ENCODE measurements at places on chromosomes 2 and 18. TPM values are rescaled to one million over a fixed set of nuclear protein-coding genes. Genes with fewer than 3 reads are reported as not detected.

GRCh38 chr2:217289907-217290280 is 430.0 kb upstream of the TNP1 start:
- DNase-seq, result no peak
- no peak overlapping the region for H3K27ac ChIP-seq
- no peak overlapping the region for H3K4me3 ChIP-seq
- no peaks in the 10 kb centered on the region for H3K4me1 ChIP-seq

DNA sequence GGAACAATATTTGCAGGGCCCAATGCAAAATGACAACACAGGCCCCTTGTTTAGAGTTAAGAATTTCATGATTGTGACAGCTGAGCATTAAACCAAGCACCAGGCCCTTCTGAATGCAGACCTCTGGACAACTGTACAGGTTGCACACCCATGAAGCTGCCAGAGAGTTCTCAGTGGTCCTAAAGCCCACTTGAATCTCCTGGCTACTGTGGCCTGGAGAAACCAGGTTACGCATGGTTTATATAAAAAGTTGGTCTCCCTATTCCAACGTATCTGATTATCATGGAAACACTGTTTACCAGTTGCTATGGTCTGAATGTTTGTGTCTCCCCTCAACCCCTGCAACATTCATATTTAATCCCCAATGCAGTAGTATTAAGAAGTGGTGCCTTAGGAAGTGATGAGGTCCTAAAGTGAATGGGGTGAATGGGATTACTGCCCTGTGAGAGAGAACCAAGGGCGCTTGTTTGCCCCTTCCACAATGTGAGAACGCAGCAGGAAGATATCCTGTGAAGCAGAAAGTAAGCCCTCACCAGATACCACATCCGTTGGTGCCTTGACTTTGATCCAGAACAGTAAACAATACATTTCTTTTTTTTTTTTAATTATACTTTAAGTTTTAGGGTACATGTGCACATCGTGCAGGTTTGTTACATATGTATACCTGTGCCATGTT is 48.0 kb upstream of the ANXA4 start:
- H3K27me3 ChIP-seq, result no peaks in the 10 kb centered on the region
- no peak for DNase-seq
- H3K4me1 ChIP-seq, result peaks cover 2% of the 10 kb centered on the region

The FAHD2A gene
- total RNA-seq, result 23.3 TPM

The RGPD3 gene
- total RNA-seq, result 0.18 TPM

The GRHL1 gene
- total RNA-seq, result 1.6 TPM

DNA sequence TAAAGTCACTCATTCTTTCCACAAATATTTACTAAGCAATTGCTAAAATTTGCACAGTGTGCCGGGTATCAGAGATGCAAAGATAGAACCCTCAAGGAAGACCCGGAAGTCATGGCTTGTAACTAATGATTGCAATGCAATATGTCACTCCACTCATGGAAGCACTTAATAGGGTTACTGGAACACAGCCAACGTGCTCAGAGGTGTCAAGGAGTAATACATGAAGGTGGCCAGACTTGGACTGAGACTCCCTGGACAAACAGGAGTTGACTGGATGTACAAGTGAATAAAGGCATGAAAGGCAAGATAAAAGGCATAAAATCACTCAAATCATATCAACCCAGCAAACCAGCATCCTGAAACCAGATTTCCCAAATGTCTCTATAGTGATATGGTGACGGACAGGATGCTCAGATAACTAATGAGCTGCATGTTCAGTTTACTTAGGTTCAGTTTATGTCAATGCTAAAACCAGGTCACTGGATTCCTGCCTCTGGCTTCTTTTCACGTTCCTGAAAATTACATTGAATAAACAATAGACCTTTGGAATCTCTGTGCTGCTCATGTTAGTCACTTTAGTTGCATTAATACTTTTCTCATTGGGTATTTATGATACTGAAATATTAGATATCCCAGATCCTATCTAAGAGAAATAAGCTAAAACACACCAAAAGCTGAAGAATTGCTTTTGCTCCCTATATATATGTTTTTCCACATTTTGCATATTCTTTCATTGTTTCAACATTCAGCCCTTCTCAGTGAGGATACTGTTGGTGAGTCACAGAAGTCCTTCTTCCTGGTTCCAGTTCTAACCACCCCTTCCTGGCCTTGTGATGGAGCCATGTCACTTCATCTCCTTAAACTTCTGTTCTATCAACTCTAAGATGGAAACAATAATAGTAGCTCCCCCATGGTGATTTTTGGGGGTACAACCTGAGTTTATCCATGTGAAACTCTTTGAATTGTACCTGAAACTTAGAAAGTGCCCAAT is 688.9 kb upstream of the ID2 start:
- no peak overlapping the region for H3K27ac ChIP-seq
- DNase-seq, result no peak
- no peaks in the 10 kb centered on the region for H3K27me3 ChIP-seq
- H3K4me1 ChIP-seq, result no peaks in the 10 kb centered on the region

- H3K27me3 ChIP-seq, result no peaks in the 10 kb centered on the region
- H3K36me3 ChIP-seq, result no peaks in the 10 kb centered on the region
- no peak overlapping the region for H3K27ac ChIP-seq
- peaks cover 6% of the 10 kb centered on the region for H3K4me1 ChIP-seq
- DNase-seq, result no peak
- H3K4me3 ChIP-seq, result no peak overlapping the region
Measured at GRCh38 chr2:158775273-158776027, 19.7 kb upstream of the DAPL1 start.

- no peak for DNase-seq
- H3K27me3 ChIP-seq, result no peaks in the 10 kb centered on the region
- H3K4me3 ChIP-seq, result no peak overlapping the region
- no peaks in the 10 kb centered on the region for H3K4me1 ChIP-seq
- no peak overlapping the region for H3K27ac ChIP-seq
Measured at GRCh38 chr2:129861666-129862288, 117.7 kb upstream of the RAB6C start.

The GPR35 gene
- total RNA-seq, result 2.1 TPM

- H3K27me3 ChIP-seq, result no peaks in the 10 kb centered on the region
- H3K36me3 ChIP-seq, result no peaks in the 10 kb centered on the region
- no peak for DNase-seq
- H3K4me1 ChIP-seq, result no peaks in the 10 kb centered on the region
- H3K4me3 ChIP-seq, result no peak overlapping the region
Measured at GRCh38 chr18:39296293-39296888, 1730.8 kb upstream of the CELF4 start.

- H3K4me3 ChIP-seq, result no peak overlapping the region
- DNase-seq, result no peak
- H3K36me3 ChIP-seq, result no peaks in the 10 kb centered on the region
- H3K27me3 ChIP-seq, result no peaks in the 10 kb centered on the region
- H3K27ac ChIP-seq, result no peak overlapping the region
Measured at GRCh38 chr2:143422681-143423080, 293.5 kb downstream of the ARHGAP15 start.

The C2orf15 gene
- total RNA-seq, result not detected

DNA sequence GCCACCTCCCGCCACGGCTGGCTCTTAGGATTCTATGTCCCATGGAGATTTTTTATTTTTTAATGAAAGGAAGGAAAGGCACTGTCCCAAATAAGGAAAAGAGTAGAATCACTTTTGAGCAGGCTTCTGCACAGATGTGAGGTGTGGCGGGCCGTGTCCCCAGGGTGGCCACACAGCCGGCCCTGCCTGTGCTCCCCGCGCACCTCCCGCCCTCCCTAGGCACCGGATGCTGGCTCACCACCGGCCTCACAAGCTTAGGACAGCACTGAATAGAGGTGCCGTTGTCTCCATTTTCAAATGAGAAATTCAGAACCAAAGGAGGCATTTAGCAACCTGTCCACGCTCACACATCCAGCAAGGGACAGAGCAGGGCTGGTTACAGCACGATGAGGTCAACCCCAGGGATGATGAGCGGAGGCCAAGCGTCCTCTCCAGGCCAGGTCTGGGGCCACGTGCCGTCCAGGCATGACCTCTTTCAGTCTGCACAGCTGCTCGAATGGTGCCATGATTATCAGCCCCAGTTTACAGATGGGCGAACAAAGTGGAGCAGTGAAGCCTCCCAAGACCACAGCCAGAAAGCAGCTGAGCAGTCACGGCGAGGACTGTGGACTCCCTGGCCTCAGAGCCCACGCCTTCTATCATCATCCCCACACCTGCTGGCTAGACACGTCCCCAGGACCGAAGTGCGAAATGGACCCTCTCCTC is 20.7 kb upstream of the TEX51 start:
- DNase-seq, result no peak
- no peak overlapping the region for H3K27ac ChIP-seq
- no peak overlapping the region for H3K4me3 ChIP-seq

DNA sequence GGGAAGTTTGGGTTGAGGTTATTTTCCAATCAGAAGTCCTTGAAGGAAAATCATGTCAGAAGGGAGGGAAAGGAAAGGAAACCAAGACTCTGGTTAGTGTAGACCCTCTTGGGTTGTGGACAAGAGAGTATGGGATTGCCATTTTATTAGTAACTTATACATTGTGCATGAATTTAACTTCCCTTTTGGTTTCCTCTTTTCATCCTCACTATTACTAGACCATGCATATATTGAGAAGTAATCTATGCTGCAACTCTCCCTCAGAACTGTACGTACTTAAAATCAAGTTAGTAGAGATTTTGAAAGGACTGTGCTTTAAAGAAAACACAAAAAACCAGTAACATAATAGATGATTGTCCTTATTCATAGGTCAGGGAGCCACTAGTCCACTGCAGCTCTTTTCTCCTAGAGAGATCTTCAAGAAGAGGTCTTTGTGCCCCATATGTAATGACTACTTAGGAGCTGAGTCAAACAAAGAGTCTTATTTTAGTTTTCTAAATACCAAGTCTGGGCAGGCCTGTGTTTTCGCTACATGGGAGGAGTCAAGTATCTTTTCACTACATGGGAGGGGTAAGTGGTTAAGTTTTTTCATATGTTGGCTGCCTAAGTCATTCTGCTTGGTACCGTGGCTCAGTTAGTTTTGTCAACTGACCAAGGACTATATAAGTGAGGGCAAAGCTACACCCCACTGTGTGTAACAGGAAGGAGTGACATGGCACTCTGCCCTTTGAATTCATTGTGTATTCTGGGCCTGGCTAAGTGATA is 25.2 kb upstream of the FAM117B start:
- DNase-seq, result no peak
- no peaks in the 10 kb centered on the region for H3K4me1 ChIP-seq
- H3K4me3 ChIP-seq, result no peak overlapping the region
- no peak overlapping the region for H3K27ac ChIP-seq
- H3K36me3 ChIP-seq, result no peaks in the 10 kb centered on the region

The HOXD12 gene
- not detected for total RNA-seq

DNA sequence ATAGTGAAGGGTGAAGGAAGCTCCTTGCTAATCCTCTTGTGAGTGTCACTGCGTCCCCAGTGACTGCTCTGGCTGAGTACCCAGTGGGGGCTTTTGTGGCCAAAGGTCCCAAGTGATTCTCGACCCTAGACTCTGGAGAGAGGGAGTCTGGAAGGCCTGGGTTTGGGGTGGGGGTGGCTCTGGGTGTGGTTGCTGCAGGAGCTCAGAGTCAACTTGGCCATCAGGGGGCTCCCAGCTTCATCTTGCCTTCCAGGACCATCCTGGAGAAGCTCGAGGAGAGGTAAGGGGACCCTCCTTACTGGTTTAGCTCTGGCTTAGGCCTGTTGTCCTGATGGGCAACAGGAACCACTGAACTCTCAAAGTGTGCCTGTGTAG is 592 bp downstream of the PSD4 start:
- H3K36me3 ChIP-seq, result no peaks in the 10 kb centered on the region
- no peak for DNase-seq
- H3K4me1 ChIP-seq, result no peaks in the 10 kb centered on the region
- H3K4me3 ChIP-seq, result no peak overlapping the region
- H3K27me3 ChIP-seq, result no peaks in the 10 kb centered on the region
- H3K27ac ChIP-seq, result no peak overlapping the region

DNA sequence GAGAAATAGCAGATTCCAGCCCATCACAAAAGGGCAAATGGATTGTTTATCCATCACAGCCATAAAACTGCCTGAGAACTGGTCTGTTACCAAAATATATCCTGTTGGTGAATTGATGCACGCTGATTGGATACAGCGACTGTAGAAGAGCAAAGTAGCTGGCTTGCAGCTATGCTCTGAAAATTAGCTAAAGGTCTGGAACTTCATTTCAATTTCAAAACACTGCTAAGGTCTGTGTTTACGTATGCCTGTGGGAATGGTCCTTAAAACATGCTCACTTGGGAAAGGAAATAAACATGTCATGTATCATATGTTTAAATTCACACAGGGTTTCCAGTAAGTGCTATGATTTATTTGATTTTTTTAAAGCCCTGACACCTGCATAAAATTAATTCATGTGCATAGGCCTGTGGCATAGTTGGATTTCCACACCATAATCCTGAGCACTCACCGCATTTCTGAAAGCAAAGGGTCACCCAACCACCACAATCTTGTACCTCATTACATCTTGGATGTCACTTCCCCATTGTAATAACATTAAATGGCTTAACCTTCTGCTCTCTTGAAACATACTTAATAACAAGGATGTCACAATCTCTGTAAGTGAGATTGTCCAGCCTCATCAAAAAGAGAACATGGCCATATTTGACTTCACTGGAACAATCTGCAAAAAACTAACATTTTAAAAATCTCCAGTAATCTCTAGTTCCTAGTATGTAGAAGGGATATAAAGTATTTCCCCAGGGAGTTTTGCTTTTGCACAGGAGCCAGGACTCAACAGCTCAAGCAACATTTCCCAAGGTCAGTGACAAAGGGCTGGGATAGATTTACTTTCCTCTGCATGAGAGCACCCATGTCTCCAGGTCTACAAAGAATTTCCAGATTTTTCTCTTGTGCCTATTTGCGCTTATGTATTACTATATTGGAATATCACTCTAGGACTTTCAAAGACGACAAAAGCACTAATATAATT is 109.8 kb downstream of the FARSB start:
- H3K36me3 ChIP-seq, result no peaks in the 10 kb centered on the region
- no peaks in the 10 kb centered on the region for H3K4me1 ChIP-seq
- no peaks in the 10 kb centered on the region for H3K27me3 ChIP-seq
- H3K27ac ChIP-seq, result no peak overlapping the region
- no peak overlapping the region for H3K4me3 ChIP-seq

The NEU2 gene
- total RNA-seq, result not detected

Data from aorta (tissue), 5 donors.